Putamen (tissue), 1 donor: ENCODE measurements at places on chromosomes 1 and 21.

DNA sequence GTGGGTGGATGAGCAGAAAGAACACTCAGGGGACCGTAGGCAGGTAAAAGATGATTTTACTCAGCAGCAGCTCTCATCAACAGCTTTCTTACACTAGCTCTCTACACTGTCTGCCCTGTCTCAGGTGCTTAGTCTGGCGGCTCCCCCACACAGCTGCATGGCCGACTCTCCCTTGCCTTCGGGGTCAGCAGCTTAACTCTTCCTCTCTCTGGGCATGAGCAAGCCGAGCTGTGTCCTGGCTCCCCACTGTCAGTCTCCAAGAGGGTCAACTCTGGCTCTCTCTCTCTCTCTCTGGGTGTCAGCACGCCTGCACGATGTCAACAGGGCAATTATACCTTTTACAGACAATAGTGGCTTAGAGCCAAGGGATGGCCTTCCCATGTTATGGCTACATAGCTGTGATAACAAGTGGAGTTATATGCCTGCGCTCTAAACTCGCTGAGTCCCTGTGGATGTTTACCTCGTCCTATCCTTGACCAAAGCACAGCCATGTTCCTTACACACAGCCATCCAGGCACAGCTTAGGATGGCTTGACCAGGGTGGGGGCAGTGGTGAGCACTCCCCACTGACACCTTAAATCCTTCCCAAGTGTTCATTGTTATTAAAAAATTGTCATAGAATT lies 3.1 kb upstream of the BCL10 start:
- no peak for DNase-seq

GRCh38 chr21:17947531-17947930 lies 128.4 kb upstream of the C21orf91 start:
- DNase-seq: no peak

GRCh38 chr1:38474738-38475623 lies 384.6 kb downstream of the RRAGC start:
- no peak for DNase-seq

GRCh38 chr1:59074598-59074997 lies 222.3 kb upstream of the FGGY start:
- DNase-seq: no peak

DNA sequence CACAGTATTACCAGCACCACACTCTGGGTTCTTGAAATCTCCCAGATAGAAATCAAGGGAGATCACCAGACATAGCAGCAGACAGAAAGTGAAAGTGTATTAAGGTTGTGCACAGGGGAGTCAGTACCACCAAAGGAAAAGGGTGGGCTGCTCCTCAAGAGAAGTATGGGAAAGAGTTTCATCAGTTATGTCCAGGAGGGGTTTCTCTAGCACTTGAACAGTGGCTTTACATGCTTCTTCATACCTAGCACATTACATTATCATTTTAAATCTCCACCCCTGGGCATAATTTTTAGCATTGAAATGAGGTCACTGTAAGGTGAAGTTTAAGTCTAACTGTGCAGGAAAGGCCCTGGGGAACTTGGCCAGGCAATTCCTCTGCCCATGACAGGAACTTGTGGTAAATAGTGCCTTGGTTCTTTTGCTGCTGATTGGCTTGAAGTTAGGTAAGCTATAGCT lies 601.0 kb downstream of the NUF2 start:
- no peak for DNase-seq

- DNase-seq: no peak
Observed at GRCh38 chr1:52530563-52531144, 22.2 kb downstream of the TUT4 start.

- DNase-seq: no peak
Observed at GRCh38 chr1:83086346-83086745, 912.6 kb downstream of the TTLL7 start.

GRCh38 chr1:162069334-162070093 lies at the start of gene NOS1AP:
NOS1AP (plus strand) TSS chr1:162069691; CDS start chr1:162070178, 487 bp downstream.
- DNase-seq: peak; percentile 78

DNA sequence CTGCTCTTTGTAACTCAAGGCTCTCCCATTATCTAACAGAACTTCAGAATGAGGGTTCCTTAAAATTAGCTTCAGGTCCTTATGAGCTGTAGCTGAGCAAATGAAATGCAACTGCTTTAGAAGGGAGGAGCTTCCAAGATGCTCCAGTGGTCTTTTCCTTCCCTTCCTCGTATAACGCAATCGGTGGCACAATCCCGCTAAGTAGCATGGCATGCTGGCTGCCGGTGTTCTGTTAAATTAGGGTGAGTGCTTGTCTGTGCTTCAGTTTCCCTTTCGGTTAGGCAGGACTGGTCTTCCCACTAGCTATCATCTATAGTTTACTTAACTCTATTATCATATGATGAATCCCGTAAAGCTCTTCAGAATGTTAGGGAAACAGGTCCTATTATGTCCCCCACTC lies 917 bp downstream of the KIAA0040 start:
- no peak for DNase-seq

DNA sequence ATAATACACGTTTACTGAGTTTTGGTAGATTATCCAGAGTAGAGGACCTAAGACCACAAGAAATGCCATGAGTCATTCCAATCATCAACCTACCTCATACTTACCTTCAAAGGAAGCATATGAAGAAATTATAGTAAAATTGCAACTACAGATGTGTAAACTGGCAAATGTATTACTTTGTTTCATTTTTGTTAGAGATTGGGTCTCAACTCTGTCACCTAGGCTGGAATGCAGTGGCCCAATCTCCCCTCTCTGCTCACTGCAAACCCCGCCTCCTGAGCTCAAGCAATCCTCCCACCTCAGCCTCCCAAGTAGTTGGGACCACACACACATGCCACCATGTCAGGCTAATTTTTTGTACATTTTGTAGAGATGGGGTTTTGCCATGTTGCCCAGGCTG lies 5.2 kb downstream of the TMCO1 start:
- DNase-seq: no peak

- no peak for DNase-seq
Observed at GRCh38 chr1:243246916-243247315, 8.2 kb downstream of the CEP170 start.

GRCh38 chr1:179142889-179143299 lies 61.0 kb downstream of the TOR3A start:
- DNase-seq: no peak

DNA sequence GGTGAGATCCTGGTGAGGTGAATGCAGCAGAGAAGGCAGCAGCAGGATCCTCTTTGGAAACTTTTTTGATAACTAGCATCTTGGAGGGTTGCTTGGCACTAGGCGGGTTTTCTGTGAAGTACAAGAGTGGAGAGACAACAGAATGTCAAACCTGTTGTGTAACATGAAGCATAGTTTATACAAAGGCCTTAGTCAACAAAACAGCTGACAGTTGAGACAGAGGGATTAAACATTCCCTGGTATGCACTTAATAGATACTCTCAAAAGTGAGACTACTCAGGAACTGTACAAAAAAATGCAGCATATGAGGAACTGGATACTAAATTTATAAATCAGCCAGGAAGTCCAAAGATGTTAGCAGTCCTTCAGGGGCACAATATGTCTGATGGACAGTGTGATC lies 16.4 kb upstream of the CCDC17 start:
- no peak for DNase-seq

DNA sequence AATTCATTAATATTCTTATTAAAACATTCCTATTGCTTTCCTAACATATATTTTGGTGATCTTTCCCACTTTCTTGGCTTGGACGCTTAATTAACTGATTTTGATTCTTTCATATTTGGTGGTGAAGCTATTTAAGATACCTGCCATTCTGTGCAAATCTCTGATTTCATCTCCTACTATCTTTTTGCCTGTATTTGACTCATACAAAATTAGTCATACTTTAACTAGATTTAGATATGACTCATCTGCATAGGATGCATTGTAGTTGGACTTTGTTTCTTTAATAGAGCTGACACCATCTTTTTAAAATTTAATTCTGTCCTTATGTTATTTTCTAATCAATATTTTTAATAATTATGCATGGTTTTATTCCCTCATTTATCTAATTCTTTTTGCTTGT lies 93.8 kb upstream of the PLPPR4 start:
- DNase-seq: no peak

DNA sequence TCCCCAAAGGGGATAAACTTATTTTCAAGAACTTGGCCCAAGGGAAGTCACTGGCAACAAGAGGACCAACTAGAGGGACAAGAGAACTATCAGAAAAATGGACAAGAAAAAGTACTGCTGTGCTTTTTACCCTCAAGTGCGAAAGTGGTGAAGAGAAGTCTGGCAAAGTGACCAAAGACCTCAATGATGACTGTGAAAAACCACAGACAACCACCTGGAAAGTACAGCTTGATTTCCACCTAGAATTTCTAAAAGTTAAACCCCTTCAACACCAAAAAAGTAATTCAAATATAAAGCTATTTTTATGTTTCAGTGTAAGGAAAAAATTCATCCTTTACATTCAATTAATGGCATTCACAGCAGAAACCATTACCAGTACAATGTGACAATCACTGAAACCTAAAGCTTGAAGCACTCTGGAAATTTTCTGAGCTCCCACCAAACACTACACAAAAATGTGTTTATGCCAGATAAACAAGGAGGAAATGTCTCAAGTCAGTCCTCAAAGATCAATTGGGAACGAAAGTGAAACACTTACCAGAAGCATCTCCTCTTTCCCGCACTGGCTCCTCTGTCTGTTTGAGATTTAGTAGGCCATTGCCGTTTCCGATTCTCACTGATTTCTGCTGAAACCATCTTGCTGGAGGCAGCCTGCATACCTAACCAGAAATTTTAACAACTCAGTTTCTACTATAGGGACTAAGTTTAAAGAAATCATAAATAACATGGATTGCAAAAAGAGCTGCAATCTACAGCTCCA lies 8.3 kb downstream of the SDE2 start:
- DNase-seq: no peak

DNA sequence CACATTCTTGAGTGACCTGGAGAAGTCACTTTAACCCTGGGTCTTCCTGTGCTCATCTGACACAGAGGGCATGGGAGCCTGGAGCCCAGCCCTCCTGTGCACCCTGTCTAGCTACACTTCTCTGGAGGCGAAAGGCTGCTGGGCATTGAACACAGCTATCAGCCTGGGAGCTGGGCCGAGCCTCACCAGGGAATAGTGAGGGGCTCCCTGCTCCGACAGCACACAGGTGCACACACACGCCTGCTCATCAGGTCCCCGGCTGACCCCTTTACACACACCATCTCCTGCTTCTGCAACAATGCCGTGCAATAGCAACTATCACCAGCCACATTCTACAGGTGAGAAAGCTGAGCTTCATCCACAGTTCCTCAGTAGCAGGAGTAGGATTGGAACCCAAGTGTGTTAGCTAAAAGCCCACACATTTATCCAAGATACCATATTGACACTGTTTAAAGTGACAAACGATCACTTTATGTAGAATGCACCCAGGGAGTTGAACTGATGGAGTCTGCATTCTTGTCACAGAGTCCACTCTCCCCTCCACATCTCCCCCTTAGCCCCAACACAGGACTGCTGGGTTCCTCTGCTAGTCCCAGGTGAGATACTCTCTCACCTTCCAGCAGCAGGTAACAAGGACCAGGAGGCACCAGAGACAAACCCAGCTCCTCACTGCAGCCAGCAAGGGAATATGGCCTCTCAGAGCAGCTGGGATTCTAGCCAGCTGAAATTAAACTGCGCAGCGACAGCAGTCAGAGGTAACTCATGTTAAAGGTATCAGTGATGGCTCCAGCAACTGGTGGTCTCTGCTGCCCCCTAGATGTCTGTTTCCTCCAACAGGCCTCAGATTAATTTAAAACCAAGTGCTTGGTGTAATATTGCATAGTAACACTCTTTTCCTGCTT lies 18.3 kb upstream of the CAPN8 start:
- peak; percentile 34 for DNase-seq

DNA sequence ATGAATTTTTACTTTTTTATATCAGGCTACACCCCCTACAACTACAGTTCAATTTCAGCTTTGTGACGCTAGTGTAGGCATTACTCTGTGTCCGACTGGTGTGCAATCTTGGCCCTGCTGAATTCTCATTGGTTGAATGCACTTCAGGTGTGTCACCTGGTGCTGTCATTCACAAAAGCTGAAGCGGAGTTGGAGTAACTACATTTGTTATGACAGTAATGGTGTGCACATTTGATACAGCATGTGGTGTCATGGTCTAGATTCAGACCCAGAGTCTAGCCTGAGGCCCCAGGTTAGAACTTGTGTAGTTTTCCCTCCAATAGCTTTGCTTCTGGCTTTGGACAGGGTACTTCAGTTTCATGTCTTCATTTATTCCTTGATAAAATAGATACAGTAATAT lies 88.7 kb downstream of the C1orf94 start:
- no peak for DNase-seq

- DNase-seq: no peak
Observed at GRCh38 chr1:17976854-17977253, 130.7 kb upstream of the IGSF21 start.

DNA sequence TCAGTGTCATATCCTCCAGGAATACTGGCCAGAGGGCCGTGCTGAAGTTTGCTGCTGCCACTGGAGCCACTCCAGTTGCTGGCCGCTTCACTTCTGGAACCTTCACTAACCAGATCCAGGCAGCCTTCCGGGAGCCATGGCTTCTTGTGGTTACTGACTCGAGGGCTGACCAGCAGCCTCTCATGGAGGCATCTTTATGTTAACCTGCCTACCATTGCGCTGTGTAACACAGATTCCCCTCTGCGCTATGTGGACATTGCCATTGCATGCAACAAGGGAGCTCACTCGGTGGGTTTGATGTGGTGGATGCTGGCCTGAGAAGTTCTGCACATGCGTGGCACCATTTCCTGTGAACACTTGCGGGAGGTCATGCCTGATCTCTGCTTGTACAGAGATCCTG lies 24.8 kb downstream of the MTR start:
- no peak for DNase-seq

- DNase-seq: no peak
Observed at GRCh38 chr1:225541383-225541782, 111.5 kb downstream of the ENAH start.

GRCh38 chr1:222384531-222384930 lies 163.4 kb downstream of the HHIPL2 start:
- DNase-seq: no peak

- DNase-seq: no peak
Observed at GRCh38 chr21:24636696-24637095, 970.6 kb downstream of the MRPL39 start.

- DNase-seq: no peak
Observed at GRCh38 chr1:163837206-163837605, 515.5 kb downstream of the NUF2 start.

GRCh38 chr1:182389619-182390047 lies 2.0 kb downstream of the GLUL start:
- no peak for DNase-seq

DNA sequence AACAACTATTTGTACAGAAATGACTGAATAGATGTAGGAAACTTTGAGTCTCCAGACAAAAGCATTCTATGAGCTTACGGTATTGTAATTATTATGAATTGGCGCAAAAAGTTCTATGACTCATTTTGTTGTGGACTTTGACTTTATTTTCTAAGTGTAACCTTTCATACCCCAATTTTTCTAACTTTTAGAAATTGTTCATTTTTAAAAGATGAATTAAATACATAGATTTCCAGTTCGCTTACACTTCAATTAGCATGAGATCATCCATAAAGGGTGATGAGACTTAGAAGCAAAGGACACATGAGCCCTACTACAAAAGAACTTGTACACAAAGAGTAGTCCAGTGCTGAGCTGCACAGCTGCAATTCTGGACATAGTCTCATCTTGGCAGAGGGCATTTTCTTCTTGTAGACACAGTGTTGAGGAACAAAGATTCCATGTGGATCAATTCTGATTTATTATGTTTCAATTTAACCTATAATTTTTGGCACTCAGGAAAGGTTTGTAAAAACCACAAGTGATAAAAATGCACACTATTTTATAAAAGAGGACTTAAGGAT lies 431.1 kb downstream of the LRRIQ3 start:
- DNase-seq: no peak

GRCh38 chr1:151995774-151996173 lies 2.1 kb upstream of the S100A10 start:
- no peak for DNase-seq
